GM10248 (cell line): ENCODE measurements at places on chromosomes 16 and 17.
A peak's percentile ranks its signal among the peaks of the same experiment; 100 is the strongest.

- no peak for DNase-seq
These were observed 24.4 kb upstream of the DOC2B start for GRCh38 chr17:205817-206216.

DNA sequence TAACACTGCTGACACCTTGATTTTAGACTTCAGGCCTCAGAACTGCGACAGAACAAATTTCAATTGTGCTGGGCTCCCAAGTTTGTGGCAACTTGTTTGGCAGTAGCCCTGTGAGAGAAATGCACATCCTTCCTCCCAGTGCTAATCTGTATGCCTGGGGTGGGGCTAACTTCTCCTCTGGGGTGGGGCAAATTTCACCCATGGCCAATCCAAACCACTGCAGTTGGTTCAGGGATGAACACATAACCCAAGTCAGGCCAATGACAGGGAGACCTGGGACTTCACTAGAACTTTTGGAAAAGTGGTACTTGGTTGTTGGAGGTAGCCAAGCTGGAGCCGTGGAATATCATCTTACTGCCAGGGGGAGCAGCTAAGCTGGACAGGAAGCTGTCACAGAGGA, 56.3 kb downstream of the ABCC6 start:
- no peak for DNase-seq

GRCh38 chr17:65434251-65434650, 127.2 kb downstream of the AXIN2 start:
- DNase-seq, result no peak

- DNase-seq, result no peak
These were observed 48.4 kb downstream of the TOX3 start for GRCh38 chr16:52498328-52499059.

DNA sequence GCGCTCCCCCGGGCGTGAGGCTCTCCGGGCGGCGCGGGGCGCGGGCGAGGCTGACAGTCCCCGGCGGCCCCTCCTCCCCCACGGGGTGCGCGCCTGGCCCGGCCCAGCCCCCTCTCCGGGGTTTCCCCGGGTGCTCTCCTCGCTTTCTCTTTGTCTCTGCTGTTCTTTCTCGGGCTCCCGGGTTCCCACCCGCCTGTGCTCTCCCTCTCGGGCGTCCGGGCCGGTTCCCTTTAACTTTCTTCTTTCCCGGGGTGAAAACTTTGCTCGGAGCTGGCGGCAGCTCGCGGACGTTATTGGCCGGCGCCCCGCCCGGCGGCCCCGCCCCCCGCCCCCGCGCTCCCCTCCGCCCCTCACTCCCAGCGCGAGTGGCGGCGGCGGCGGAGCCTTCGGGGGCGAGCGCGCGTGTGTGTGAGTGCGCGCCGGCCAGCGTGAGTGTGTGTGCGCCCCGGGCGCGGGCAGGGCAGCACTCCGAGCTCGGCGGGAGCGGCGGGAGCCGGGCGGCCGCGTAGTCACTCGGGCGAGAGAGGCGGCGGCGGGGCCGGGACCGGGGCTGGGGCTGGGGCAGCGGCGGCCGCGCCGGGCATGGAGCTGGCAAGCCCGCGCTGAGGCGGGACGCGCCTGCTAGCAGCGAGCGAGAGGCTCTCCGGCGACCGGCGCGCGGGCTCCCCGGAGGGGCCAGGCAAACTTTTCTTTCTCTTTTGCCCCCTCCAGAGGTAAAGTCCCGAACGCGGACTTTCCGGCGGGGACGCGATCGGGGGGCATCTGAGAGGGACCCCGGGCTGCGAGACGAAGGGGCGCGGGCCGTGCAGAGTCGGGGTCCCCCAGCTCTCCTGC, at the start of gene NTN1:
Gene NTN1 (plus strand): TSS at position 353 of the 834 bp plus-strand sequence. CDS start 864 bp downstream, outside the sequence.
- DNase-seq, result peak; percentile 87

DNA sequence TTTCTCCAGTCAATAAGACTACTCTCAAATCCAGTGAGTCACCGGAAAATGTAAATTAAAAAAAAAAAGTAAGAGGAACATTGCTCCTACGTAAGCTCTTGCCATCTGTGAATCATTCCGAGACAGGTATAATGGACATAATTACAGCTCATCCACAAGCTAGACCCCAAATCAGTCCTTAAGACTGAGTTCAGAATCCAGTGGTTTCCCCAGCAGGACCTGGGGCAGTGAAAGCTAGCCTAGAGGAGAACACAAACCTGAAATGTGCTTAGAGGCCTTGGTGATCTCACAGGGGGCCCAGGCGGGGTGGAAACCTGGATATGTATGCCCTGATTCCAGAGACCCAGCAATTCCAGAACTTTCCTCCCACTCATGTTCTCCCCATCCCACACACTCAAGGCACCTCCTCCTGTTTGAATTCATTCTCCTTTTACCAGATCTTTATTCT, 132.0 kb downstream of the COPRS start:
- DNase-seq, result no peak

DNA sequence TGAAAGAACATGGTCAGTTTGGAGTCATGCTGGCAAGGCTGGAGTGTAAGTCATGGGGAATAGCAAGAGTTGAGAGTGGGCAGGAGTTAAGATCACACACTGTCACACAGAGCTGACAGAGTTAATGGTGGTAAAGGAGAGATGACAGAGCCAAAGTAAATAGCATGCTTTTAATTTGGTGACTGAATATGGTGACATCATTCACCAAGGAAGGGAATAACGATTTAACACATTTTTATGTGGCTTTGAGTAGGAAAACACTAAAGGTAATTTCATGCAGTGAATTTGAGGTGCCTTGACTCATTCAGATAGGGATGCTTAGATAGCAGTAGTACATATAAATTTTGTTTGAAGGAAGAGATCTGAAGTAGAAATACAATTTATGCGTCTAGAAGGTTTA, 42.1 kb downstream of the SYNRG start:
- DNase-seq, result no peak

DNA sequence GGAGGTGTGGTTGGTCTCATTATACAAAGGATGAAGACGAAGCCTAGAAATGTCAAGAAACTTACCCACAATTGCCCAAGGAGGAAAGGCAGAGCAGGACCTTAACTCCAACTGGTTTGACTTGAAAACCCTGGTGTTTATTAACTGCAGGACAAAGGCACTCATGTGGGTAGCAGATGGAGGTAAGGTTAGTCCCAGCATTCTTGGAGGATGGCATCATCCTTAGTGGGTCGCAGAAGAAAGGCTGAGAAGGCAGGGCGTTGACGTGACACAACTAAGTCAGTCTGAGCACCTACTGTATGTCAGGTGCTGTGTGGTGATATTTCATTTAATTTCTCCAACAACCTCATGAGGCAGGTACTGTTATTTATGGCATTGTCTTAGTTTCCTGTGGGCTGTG, 101.3 kb downstream of the HAPSTR1 start:
- DNase-seq, result no peak

GRCh38 chr17:14310605-14311004, 9.7 kb downstream of the HS3ST3B1 start:
- DNase-seq, result no peak

- DNase-seq, result peak; percentile 63
These were observed 6.4 kb upstream of the GGT6 start for GRCh38 chr17:4566785-4567184.

- no peak for DNase-seq
These were observed 2.4 kb downstream of the DYNLRB2 start for GRCh38 chr16:80543162-80543561.

GRCh38 chr16:57134982-57135381, 42.6 kb downstream of the CPNE2 start:
- DNase-seq, result no peak

DNA sequence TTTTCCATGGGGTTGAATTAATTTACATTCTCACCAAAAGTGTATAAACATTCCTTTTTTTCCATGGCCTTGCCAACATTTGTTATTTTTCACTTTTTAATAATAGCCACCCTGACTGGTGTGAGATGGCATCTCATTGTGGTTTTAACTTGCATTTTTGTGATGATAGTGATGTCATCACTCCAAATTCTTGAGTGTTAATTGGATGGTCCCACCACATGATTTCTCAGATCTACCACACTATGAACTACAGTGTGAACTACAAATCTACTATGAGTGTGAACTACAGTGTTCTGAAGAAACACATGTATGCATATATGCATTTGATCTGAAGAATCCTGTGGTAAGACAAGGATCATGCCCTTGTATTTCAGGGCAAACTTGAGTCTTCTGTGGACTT, 340.1 kb downstream of the ABCC12 start:
- DNase-seq, result no peak
